ENCODE measurements at places on chromosomes 2 and 18.
A peak's percentile ranks its signal among the peaks of the same experiment; 100 is the strongest.

- no peak for DNase-seq
Measured at GRCh38 chr2:85164145-85164569, 31.0 kb downstream of the TCF7L1 start.

DNA sequence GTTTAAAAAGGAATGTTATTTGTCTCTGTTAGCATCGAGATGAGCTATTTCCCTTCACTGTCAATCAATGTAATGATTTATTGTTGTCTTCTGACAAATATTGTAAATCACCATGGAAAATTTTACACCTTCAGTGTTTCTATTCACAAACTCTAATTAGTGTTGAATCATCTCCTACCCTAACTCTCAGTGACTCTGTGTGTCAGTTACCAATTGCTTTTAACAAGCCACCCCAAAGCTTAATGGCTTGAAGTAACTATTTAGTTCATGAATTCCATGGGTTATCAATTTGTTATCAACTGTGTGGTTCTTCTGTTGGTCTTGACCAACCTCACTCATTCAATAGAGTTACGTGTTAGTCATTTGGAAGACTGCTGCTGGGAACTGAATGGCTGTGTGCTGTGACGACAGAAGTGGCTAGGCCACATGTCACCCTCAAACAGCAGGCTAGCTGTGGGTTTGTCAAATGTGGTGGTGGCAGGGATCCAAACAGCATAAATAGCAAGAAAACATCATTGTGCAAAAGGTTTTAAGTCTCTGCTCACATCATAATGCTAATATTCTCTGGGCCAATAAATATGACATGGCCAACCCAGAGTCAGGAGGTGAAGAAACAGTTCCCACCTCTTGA, 910.8 kb upstream of the CDH2 start:
- DNase-seq, result no peak

GRCh38 chr2:226797289-226797988, 2.2 kb downstream of the IRS1 start:
- no peak for DNase-seq

GRCh38 chr2:71102981-71103681, 26.9 kb downstream of the MCEE start:
- no peak for DNase-seq

DNA sequence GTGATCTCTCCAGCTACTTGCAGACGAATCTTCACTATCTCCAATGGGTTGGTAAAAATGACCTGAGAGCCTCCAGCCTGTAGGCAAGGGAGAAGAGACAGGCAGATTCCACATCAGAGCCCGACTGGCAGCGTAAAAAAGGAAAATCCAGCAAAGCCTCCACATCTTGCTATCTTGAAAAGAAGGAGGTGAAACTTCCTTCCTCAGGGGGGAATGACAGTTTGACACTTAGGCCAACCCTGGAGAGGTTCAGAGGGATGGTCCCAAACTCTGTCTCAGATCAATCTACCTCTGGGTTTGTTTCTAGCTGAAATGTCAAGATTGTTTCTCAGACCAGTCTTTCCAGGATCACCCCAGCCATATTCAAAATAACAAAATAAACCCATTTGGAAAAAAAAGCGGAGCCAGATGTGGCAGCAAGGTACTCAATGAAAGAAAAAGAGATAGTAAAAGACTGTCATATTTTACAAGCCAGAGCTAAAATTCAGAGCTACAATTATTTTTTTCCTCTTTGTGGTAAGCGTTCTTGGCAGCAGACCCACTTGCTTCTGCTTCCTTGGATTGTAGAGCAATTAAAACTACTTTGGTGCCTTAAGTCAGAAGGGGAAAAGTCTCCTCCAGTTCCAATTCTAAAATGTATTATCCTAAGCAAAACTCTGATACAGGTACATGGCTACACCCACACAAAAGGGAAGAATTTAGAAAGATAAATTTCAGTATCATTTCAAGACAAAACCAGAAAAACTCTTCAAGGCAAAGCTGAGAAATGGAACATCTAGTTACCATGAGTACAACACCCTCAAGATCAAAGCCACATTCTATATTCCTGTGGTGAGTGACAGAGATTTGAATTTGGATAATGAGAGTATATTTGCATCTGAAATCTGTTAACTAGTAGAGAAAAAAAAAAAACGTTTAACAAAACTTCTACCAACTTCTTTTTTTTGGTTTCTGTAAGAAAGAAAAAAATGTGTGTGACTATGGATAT, 100.1 kb downstream of the SLC25A12 start:
- DNase-seq, result peak; percentile 14

GRCh38 chr2:37985333-37985732, 60.2 kb downstream of the RMDN2 start:
- no peak for DNase-seq

GRCh38 chr2:110105608-110106467, 9.8 kb downstream of the MALL start:
- peak; percentile 42 for DNase-seq

GRCh38 chr18:10453806-10454680, at the start of gene APCDD1:
Gene APCDD1 (plus strand): TSS chr18:10454635. CDS start chr18:10454982, 347 bp downstream.
- DNase-seq, result peak; percentile 93

DNA sequence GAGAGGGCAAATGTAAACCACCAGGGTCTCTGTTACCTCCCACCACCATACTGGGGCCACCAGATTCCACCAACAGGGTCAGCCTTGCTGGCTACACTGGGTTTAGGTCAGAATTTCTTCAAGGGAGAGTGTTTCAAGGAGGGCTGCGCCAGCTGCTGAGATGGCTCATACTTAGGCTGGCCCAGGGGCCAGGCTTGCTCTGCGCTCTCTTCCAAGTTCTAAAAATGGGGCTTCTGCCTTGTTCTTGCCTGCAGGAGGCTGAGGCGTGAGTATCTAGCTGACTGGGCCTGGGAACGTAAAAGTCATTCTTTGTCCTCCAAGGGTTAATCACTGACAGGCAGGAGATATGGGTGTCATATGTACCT, 28.1 kb downstream of the MRPL33 start:
- no peak for DNase-seq

GRCh38 chr2:236647621-236648020, 78.0 kb downstream of the ACKR3 start:
- DNase-seq, result no peak

- DNase-seq, result no peak
Measured at GRCh38 chr18:69948919-69949537, 1.4 kb upstream of the CD226 start.

DNA sequence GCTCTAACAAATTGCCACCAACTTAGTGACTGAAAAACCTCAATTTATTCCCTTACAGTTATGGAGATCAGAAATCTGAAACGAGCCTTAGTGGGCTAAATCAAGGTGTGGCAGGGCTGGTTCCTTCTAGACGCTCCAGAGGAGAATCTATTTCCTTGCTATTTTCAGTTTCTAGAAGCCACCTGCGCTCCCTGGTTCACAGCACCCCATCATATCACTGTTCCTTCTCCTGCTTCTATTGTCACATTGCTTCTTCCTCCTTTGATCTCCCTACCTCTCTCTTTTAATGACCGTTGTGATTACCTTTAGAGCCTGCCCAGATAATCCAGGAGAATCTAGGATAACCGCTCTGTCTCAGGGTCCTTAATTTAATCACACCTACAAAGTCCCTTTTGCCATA, 596.6 kb downstream of the PLCL1 start:
- DNase-seq, result no peak

DNA sequence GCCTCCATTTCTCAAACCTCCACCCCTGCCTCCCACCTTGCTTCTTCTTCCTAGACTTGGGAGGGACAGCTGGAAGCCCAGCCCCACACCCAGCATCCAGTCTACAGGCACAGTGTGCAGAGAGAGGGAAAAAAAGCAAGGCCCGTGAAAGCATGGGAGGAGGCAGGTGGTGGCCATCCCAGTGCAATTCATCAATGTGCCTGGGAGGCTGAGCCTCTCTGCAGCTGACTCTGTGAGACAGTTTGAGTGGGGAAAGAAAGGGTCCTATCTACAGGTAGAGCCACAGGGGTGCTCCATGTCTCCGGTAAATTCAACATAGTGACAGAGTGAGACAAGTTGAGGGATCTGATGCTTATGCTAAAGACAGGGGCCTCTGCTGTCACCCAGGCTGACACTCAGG, 340.6 kb downstream of the DYSF start:
- no peak for DNase-seq

DNA sequence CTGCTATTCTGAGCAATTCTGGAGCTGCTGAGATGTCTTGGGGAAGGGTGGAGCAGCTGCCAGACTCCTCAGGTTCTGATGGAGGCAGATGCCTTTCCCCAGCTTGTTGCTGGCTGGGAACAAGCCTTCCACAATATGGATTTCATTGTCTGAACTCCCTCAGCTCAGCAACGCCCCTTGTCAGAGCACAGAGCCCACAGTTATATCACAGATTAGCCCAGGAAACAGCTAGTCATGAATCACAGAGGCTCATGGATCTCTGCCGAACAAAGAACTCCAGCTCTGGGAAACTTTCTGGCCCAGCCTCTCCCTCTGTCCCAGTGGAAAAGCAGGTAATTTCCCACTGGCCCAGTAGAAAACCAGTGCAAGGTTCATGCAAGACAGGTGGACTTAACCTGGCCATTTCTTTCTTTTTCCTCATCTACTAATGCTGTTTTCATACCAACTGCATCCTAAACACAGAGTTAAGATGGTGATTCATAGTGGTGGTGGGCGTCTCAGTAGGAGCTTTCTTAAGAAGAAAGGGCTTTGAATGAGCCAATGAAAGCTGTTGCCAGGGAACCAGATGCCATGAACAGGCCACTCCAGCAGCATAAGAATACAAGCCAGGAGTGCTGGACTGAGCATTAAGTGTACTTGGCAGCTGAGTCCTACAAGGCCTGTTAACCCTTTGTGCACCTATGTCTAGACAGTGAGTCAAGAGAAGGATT, 8.7 kb upstream of the KIAA2012 start:
- peak; percentile 4 for DNase-seq

DNA sequence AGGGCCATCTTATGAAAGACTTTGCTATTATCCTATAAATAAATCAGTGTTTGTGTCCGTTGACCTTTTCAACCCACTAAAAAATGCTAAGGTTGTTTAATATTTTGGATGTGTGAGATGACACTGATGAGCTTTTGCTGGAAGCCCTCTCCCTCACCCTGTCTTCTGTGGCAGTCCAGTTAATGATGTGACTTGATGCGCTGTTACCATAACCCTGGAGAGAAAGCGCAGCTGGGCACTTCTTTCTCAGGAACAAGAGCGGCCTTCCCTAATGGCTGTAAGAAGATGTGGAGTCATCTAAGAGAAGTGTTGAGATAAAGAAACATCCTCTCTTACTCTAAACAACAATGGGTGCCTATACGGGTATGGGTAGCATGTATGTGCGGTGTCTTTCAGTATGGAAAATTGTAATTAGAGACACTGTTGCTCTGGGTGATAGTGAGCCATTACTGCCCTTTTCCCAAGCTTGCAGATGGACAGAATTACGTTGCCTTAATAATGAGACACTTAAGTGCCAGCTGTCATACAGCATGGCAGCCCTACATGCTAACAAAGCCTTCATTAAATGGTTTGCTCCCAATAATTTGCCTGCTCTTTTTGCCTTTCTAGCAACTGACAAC, 165.6 kb upstream of the NABP1 start:
- no peak for DNase-seq

GRCh38 chr18:34840256-34840826, 130.2 kb downstream of the DTNA start:
- no peak for DNase-seq

- DNase-seq, result no peak
Measured at GRCh38 chr2:215590010-215590745, 154.3 kb upstream of the FN1 start.

DNA sequence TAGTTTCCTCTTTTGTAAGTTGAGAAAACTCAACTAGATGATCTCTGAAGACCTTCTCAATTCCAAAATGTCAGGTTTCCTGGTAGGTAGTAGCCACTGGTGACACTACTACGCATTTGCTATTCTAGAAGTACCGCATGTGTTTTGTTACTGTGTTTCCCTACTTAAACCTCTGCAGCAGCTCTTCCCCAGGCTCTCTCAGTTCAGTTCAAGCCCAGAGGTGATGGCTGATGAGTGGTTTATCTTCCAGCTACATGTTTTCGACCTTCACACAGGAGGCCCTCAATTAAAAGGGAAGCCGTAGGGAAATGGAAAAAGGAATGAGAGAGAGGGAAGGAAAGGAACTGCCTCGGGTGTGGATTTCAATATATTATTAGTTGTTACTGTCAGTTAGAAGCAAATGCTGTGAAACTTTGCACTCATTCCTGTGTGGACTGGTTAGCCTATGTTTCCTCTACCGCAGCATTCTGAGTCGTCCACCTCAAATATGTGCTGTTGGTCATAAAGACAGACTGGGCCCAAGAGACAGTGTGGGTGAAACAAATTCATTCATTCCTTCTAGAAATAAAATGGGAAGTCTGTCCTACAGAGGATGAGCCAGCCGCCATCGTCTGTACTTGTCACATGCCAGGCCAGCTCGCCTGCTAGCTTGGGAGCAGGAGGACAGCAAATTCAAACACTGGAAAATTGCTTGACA, 455.2 kb upstream of the RAB12 start:
- no peak for DNase-seq

DNA sequence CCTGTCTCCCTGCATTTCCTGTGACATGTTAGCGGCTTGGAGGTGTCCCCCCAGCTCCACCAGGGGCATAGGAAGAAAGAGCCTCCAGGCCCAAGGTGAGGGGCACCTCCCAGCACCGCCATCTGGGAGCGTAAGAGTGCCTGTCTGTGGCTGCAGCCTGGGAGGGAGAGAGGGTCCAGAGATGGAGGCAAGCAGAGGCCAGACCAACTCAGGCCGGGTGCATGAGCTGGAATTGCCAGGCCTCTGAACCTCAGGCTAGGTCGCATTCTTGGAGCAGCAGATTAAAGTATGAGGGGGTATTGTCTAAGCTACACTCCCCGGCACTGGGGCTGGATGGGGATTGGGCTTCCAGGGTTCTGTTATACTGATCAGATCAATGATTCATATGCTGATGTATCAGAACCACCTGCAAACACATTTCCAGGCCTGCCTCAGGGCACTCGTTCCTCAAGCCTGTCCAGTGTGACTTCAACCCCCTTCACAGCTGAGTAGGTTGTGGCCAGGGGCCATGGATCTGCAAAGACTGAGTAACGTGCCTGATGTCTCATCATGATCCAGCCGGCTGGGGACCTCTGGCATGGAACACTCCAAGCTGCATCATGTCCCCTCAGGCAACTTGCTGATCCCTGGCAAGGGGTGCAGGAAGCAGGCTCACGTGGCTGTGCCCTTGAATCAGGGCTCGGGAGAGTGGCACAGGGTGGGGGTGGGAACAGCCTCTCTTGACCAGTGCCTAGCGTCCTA, 73.2 kb downstream of the HS1BP3 start:
- DNase-seq, result no peak

- no peak for DNase-seq
Measured at GRCh38 chr2:1306014-1306686, 107.1 kb upstream of the TPO start.

DNA sequence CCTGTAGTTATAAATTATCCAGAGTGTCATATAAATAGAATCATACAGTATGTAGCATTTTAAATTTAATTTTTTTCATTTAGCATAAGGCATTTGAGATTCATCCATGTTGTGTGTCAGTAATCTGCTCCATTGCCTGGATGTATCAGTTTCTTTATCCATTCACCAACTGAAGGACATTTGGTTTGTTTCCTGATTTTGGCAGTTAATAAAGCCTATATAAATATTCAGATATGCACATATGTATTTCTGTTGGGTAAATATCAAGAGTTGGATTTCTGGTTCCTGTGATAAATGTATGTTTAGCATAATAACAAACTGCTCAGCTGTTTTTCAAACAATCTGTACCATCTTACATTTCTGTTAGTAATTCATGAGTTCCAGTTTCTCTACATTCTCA, 39.9 kb downstream of the CCDC150 start:
- DNase-seq, result no peak
